ENCODE measurements at places on chromosomes 16 and 17.

DNA sequence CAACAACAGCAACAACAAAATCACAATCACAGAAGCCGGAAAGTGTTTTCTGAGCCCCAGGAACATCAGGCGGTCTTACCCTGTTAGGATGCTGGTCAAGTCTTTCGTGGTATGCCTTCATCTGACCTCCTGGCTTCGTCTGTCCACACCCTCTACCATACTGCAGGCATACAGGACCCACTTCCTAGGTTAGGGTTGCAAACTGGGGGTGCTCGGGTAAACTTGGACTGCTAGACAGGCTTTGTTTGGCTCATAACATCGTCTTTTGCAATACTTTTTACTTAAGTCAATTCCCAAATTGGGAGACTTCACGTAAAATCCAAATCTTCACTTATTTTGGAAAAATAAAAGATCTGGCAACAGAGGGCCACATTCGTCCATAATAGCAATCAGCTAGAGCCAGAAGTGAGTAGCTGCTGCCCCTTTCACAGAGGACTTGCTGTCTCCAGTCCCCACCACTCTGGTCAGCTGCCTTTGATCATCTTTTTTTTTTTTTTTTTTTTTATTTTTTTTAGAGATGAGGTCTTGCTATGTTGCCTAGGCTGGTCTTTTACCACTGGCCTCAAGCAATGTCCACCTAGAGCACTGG, 30.0 kb downstream of the CHD9 start:
- DNase-seq: no peak

DNA sequence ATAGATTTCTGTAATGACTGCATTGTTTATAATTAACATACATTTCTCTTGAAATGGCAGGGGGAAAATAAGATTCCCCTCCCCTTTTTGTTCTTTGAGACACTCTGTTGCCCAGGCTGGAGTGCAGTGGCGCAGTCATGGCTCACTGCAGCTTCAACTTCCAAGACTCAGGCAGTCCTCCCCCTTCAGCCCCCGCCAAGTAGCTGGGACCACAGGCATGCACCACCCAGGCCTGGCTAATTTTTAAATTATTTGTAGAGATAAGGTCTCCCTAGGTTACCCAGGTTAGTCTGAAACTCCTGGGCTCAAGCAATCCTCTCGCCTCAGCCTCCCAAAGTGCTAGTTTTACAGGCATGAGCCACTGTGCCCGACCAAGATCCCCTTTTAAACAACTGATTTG, 67.7 kb downstream of the KATNIP start:
- peak; percentile 65 for DNase-seq

- no peak for DNase-seq
Observed at GRCh38 chr17:68322630-68323029, 31.3 kb downstream of the ARSG start.

DNA sequence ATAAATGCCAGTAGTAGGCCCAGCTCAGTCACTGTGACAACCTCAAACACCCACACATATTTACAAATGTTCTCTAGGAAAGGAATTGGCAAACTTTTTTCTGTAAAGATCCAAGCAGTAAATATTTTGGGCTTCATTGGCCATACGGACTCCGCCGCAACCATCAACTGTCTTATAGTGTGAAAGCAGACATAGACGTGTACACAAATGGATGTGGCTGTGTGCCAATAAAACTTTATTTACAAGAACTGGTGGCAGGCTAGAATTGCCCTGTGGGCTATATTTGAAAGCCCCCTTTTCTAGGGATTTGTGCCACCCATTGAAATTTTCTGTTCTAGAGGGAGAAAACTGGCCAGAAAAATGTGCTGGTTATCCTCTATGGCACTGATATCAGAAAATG, 683.8 kb upstream of the EEF2KMT start:
- no peak for DNase-seq

GRCh38 chr17:67018471-67019434, 25.6 kb upstream of the CACNG1 start:
- no peak for DNase-seq

GRCh38 chr16:10609402-10609774, 29.0 kb upstream of the EMP2 start:
- DNase-seq: no peak

DNA sequence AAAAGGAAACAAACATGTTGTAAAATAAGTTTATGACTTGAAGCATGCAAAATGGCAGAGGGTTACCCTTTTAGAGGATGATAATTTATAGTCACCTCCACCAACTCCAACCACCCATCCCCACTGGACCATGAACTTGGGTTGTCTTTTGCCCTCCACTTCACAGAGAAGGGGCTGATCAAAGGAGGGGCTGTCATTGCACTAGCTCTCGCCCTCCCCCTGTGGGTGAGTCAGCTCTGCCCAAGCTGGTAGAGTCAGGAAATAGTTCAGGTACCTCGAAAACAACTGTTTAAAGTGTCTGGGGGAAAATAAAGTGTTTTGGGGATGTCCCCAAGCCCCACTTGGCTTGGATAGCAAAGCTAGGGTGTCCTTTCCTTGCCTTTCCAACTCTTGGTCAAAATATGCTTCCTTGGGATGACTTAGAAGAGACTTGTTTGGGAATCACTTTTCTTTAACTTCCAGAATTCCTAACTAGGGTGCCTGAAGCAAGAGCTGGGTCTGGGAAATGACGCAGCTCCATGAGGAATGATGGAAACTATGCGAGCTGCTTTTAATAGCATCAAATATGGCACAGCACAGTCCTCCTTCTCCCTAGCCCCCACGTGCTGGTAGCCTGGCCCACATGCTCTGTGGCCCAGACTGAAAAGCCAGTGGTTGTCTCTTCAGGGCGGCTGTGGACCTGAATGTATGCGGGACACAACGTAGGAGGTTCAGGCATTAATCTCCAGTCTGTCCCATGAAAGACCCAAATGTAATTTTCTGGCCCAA, 40.7 kb downstream of the TBX4 start:
- DNase-seq: no peak

DNA sequence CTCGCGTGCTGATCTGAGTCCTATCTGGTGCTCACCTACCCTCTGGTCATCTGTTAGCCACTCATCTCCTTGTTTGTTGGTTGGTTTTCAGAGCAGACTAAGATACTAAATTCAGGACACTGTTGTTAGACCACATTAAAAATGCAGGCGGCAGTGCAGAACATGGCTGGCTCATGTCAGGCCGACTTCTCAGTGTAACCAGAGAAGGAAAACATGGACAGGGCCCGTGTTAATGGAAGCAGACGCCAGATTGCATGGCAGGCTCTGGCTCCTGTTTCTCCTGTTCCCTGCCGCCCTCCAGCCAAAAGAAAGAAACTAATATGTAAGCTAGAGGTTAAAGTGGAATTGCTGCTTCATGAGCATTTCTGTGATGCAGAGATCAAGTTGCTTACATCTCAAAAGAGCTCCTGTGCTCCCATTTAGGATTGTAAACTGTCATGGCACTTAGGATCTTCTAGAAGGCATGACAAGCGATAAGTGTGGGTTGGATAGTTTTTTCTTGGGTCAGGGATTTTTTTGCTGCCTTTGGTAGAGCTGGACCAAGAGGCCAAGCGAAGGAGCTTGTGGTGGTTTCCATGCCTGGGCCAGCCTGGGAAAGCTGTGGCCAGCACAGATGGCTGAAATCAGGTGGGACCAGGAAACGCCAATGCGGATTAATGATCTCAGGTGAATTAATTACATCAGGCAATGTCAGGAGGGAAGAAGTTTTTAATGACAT, 56.1 kb downstream of the YPEL2 start:
- DNase-seq: no peak

GRCh38 chr17:50833510-50834428, 1.6 kb upstream of the WFIKKN2 start:
- DNase-seq: no peak

DNA sequence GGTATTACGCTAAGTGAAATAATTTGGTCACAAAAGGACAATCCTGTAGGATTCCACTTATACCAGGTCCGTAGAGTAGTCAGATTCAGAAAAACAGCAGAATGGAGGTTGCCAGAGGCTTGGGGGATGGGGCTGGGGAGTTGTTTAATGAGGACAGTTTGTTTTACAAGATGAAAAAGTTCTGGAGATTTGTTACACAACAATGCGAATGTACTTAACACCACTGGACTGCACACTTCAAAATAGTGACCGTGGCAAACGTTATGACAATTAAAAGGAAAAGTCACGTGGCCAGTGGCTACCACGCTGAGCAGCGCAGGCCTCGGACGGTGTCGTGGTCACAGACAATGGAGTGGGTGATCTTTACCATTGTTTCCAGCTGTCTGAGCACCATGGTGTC, 338.1 kb downstream of the SEC14L1 start:
- no peak for DNase-seq

- DNase-seq: no peak
Observed at GRCh38 chr16:27238591-27238990, 30.0 kb downstream of the NSMCE1 start.

DNA sequence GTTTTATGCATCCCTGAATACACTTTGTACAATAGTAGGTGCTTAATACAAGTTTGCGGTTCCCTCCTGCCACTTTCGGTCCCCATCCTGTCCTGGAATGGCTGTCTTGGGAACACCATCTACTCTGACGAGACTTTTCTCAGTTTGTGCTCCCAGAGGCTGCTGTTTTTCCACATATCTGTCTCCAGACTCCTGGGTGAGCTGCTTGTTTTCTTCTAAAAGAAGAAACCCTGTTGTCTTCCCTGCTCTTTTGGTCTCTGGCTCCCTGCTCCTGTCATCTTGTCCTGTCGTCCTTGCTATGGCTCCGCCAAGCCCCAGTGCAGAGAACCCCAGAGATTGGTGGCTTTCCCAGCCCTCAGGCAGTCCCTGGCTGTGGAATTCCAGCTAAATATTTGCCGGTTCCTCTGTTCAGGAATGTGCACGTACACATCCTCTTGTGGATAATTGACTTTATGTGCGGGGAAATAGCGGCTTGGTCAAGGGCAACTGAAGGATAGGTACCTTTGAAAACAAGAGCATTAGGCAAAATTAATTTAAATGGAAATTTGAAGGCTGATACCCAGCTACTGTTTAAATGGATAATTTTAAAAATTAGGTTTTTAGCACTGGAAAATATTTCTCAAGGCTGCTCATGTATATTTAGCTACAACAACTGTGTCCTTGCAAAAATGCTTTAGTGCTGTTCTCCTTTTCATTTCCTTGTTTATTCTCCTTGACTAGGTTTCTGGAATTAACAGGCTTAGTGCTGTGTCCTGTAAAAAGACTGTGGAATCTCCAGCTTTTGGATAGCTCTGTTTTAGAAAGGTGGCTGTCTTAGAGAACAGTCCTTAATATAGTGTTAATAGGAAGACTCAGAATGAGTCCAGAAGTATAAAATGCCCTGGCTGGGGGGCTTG, 50.2 kb upstream of the SLC12A3 start:
- DNase-seq: peak; percentile 42

- no peak for DNase-seq
Observed at GRCh38 chr16:81713295-81713772, 65.8 kb upstream of the PLCG2 start.

GRCh38 chr16:61998460-61998859, 37.8 kb downstream of the CDH8 start:
- DNase-seq: no peak

- no peak for DNase-seq
Observed at GRCh38 chr16:62899737-62900136, 863.5 kb upstream of the CDH8 start.

DNA sequence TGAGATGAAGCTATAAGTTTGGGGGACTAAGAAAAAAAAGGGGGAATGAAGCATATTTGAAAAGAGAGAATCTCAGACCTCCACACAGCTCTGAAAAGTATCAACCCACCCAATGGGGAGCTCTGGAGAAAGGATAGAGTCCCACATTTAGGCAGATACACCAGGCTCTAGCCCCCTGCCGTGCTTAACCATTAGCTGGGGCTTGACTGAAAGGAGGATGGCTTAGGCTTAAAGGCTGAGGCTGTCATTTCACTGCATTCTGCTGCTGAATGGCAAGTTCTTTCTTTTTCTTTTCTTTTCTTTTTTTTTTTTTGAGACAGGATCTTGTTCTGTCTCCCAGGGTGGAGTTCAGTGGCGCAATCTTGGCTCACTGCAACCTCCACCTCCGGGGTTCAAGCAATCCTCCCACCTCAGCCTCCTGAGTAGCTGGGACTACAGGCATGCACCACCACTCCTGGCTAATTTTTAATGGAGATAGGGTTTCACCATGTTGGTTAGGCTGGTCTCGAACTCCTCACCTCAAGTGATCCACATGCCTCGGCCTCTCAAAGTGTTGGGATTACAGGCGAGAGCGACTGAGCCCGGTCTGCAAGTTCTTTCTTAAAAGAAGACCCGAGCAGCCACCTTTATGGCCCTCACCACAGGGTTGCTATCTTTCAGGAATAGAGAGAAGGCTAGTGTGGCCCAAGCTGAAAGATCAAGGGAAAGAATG, 9.0 kb upstream of the MMP2 start:
- no peak for DNase-seq

DNA sequence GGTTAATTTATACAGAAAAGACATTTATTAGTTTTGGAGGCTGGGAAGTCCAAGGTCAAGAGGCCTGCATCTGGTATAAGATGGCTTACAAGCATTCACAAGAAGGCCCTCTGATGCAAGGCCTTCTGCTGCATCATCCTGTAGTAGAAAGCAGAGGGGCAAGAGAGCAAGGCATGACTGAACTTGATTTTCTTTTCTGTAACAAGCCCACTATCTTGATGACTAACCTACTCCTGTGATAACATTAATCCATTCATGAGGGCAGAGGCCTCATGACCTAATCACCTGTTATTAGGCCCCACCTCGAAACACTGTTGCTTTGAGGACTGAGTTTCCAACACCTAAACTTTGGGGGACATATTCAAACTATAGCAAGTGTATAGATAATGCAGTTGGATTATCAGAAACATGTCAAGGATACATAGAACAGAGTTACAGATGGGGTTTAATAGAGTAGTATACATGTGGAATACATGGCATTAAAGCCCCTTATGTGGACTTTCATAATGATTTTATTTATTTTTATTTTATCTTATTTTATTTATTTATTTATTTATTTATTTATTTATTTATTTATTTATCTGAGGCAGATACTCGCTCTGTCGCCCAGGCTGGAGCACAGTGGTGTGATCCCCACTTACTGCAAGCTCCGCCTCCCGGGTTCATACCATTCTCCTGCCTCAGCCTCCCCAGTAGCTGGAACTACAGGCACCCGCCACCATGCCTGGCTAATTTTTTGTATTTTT, 88.2 kb downstream of the CHD9 start:
- no peak for DNase-seq

All from kidney glomerular epithelial cell (primary cell).